ENCODE measurements at places on chromosomes 3 and 15. TPM values are rescaled to one million over a fixed set of nuclear protein-coding genes. Genes with fewer than 3 reads are reported as not detected.

The GRAMD1C gene
- total RNA-seq = 20.2 TPM

The CPEB1 gene
- total RNA-seq = 4.9 TPM

DNA sequence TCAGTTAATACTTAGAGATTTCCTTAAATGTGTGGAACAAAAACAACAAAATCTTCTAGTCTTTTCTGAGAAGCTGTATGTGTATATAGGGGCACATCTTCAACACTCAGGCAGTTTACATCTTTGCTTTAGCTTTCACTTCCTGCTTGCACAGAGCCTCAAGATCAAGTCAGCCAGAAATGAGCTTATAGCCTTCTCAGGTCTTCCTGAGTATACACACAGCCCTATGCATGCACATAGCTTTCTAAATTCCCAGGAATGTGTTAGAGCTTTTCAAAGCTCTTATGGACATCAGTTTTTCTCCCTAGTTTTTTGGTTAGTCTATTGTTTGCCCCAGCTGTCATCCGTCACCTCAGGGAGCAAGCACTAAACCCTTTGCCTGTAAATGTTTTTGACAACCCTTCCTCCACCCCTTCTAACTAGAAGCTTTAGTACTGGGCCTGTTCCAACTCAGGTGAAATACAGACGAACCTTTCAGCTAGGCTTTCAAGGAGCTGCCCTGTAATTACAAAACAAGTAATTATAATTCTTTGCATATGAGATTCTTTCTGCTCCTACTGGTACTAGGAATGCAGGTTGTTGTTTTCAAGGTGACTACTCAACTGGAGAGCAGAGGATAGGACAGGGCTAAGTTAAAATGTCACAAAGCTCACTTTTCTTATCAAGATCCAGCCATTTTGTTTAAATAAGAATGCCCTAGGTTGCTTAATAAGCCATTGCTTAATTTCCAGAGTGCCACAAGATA is 22.6 kb upstream of the MTMR10 start:
- H3K4me1 ChIP-seq = no peaks in the 10 kb centered on the region
- no peaks in the 10 kb centered on the region for H3K27me3 ChIP-seq
- DNase-seq = peak; percentile 19
- H3K27ac ChIP-seq = peak overlapping the region; percentile 69

DNA sequence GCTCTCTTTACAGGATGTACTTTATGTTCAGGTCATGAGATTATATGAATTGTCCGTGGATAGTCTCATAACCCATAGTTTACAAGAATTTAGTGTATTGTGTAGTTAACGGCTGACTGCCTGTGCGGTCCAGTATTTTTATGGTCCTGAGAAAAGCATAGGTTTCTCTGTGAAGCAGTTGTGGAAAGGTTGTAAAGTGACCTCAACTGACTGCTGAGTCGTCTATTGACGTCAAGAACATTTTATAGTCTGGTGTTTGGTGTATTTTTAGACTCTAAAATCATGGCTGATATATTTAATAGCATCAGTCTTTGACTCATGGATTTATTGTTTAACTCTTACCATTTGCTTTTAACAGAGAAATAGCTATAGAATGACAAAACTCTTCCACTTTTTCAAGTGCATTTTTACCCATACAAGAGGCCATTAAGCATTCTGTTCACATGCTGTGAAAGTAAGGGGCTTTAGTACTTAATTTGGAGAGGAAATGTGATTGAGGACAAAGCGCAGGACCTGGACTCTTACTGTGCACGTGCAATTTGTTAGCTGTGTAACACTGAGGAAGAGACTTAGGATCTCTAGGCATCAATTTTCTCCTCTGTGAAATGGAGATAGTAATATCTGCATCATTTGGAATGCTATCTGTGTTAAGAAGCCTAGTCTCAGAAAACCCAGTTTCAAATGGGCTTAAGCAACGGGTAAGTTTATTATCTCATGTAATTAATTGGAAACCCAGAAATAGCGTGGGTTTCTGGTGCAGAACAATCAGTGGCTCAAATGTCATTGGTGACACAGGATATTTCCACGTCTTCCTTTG is 240.8 kb downstream of the NFKBIZ start:
- H3K36me3 ChIP-seq = no peaks in the 10 kb centered on the region
- peaks cover 13% of the 10 kb centered on the region for H3K4me1 ChIP-seq
- H3K27ac ChIP-seq = no peak overlapping the region
- no peak overlapping the region for H3K4me3 ChIP-seq
- no peaks in the 10 kb centered on the region for H3K27me3 ChIP-seq
- no peak for DNase-seq

- no peak for DNase-seq
- H3K27ac ChIP-seq = no peak overlapping the region
- no peaks in the 10 kb centered on the region for H3K4me1 ChIP-seq
- H3K36me3 ChIP-seq = no peaks in the 10 kb centered on the region
- no peaks in the 10 kb centered on the region for H3K27me3 ChIP-seq
Observed at GRCh38 chr15:39453620-39454019, 127.3 kb upstream of the THBS1 start.

DNA sequence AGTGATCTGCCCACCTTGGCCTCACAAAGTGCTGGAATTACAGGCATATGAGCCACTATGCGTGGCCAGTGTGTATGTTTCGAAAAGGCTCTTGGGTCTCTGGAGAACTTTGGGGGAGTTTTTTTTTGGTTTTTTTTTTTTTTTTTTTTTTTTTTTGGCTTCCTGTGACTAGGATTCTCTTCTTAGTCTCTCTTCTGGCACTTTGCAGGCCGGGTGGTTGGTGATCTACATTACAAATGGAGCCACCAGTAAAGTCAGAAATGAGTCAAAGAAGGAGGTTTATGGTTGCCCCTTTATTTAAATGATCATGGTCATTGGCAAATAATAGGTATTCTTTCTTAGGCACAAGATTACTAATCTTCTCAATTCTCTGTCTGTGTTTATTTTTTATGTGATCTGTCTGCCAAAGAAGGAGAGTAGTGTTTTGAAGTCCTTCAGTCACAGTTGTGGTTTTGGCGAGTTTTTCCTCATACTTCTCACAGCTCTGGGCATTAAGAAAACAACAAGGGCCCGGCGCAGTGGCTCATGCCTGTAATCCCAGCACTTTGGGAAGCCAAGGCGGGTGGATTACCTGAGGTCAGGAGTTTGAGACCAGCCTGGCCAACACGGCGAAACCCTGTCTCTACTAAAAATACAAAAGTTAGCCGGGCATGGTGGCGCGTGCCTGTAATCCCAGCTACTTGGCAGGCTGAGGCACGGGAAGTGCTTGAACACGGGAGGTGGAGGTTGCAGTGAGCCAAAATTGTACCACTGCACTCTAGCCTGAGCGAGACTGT is 38.3 kb downstream of the PDE8A start:
- no peaks in the 10 kb centered on the region for H3K27me3 ChIP-seq
- DNase-seq = peak; percentile 53
- H3K4me3 ChIP-seq = no peak overlapping the region
- H3K27ac ChIP-seq = no peak overlapping the region
- no peaks in the 10 kb centered on the region for H3K4me1 ChIP-seq

DNA sequence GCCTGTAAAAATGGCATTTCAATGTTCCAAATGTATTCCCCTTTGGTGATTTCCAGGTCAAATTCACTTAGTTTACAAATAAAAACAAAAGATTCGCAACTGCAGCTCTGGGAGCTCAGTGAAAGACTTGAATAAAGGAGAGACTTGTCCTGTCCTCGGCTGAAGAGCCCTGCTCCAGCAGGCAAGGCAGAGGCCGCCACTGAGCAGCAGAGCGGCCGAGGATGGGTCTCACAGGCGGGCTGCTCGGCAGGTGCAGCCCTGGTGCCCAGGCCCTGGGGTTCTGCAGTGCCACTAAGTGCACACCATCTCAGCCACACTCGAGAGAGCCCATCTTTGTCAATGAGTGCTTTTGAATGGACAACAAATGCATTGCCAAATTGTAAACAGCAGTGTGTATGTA is 856.2 kb downstream of the AGBL1 start:
- H3K4me1 ChIP-seq = no peaks in the 10 kb centered on the region
- no peak overlapping the region for H3K27ac ChIP-seq
- H3K36me3 ChIP-seq = no peaks in the 10 kb centered on the region
- H3K4me3 ChIP-seq = no peak overlapping the region
- no peaks in the 10 kb centered on the region for H3K27me3 ChIP-seq
- no peak for DNase-seq

GRCh38 chr3:57397175-57398026 is 104.9 kb upstream of the ASB14 start:
- no peaks in the 10 kb centered on the region for H3K27me3 ChIP-seq
- H3K36me3 ChIP-seq = no peaks in the 10 kb centered on the region

GRCh38 chr3:157370867-157371266 is 65.8 kb upstream of the PTX3 start:
- no peaks in the 10 kb centered on the region for H3K27me3 ChIP-seq
- no peaks in the 10 kb centered on the region for H3K4me1 ChIP-seq
- no peak overlapping the region for H3K27ac ChIP-seq
- no peaks in the 10 kb centered on the region for H3K36me3 ChIP-seq

DNA sequence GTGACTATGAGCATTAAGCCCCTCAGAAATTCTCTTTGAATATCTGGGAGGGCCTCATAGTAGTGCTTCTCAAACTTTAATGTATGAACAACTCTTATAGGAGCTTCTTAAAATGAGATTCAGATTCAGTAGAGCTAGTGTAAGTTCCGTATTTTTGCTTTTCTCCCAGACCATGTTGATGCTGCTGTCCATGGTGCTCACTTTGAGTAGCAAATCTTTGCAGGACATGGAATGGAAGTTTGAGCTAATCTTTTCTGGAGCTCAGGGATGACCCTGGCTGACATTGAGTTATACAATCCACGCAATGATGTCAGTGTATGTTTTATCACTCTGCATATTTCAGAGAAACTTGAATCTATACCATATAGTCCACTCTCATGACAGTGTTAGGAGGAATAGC is 134.2 kb downstream of the OTOL1 start:
- H3K27ac ChIP-seq = no peak overlapping the region
- no peaks in the 10 kb centered on the region for H3K27me3 ChIP-seq
- no peak for DNase-seq
- no peak overlapping the region for H3K4me3 ChIP-seq

DNA sequence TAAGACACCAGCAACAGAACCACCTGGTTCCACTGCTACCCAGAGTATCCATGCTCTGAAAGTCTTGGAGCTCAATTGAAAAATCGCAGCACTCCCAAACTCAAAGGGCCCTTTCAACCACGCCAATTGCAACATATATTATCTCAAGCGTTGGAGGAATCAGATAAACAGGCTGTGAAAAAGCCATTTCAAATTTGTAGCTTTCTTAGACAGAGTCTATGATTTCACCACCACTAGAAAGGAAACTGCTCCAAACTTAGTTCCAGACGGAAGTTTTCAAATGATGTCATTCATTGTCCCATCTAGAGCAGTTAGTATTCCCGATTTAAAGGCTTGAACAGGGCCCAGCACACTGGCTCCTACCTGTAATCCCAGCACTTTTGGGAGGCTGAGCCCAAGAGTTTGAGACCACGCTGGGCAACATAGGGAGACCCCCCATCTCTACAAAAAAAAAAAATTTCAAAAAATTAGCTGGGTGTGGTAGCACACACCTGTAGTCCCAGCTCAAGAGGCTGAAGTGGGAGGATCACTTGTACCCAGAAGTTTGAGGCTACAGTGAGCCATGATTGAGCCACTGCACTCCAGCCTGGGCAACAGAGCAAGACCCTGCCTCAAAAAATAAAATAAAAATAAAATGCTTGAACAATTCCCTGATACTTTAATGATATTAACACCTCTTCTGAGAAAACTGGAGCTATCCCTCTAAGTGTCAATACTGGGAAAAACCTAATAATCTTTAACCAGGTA is 16.8 kb downstream of the TNIK start:
- H3K4me3 ChIP-seq = no peak overlapping the region
- no peaks in the 10 kb centered on the region for H3K4me1 ChIP-seq
- H3K36me3 ChIP-seq = no peaks in the 10 kb centered on the region
- no peaks in the 10 kb centered on the region for H3K27me3 ChIP-seq

DNA sequence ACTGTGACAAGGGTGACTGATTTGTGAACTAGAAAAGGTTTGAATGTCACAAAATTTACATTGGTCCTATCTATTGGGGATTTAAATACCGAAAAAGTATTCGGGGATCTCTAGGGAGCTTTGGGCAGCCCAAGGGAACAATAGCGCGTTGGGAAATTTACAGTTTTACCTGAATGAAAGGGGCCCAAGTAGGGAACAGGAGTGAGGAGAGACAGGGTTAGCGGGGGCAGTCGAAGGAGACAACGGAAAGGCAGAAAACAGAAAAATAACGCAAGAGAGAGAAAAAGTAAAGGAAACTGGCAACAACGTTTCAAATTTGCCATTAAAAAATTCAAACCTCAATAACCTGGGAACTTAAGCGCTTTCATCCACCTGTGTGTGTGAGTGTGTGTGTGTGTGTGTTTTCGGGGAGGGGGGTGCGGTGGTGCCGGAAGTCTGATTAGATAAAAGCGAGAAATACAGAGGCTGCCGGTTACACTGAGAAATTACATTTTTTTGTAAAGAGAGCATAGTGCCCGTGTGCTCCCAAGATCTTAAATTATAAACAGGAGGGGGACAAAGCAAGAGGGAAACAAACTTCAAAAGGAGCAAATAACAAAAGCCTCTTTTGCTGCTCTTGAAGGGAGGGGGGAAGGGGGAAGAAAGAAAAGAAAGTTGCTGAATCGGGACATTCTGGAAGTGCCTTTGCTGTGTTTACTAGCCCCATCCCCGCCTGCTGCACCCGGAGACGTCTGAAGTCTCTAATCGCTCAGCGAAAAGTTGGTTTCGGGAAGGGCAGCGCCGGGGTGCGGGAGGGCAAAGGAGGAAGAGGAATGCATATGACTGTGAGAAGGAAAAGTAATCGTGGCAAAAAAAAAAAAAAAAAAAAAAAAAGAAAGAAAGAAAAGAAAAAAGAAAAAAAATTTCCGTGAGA is 721 bp upstream of the ZIC1 start:
- peaks cover 78% of the 10 kb centered on the region for H3K27me3 ChIP-seq
- peaks cover 41% of the 10 kb centered on the region for H3K4me1 ChIP-seq
- H3K4me3 ChIP-seq = no peak overlapping the region
- no peak for DNase-seq
- H3K36me3 ChIP-seq = no peaks in the 10 kb centered on the region

Measured in thyroid gland (tissue), 4 donors.